ENCODE measurements at places on chromosomes 16 and 17. TPM values are rescaled to one million over a fixed set of nuclear protein-coding genes. Genes with fewer than 3 reads are reported as not detected.

DNA sequence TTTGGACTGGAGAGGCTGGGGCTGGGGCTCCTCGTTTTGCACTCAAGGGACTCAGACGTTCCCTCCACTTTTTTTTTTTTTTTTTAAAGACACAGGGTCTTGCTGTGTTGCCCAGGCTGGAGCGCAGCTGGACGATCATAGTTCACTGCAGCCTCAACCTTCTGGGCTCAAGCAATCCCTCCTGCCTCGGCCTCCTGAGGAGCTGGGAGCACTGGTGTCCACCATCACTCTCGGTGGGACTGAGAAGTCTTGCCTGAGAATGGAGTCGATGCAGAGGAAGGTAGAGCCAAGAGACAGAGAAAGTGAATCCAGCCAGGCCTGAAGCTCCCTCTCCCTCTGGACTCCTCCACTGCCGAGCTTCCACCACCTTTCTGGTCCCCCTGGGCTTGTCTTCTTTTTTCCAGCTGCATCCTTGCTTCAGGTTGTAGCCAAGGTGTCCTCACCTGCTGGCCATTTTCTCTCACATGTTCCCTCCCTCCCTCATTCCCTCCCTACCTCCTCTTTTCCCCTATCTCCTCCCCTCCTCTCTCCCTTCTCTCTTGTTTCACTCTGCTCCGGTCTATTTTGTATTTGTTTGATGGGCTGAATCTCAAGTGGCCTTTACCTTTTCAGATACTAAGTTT is 233.8 kb downstream of the SNX29 start:
- no peak for DNase-seq

- DNase-seq: no peak
Measured at GRCh38 chr17:80781807-80782277, 209.8 kb upstream of the CHMP6 start.

DNA sequence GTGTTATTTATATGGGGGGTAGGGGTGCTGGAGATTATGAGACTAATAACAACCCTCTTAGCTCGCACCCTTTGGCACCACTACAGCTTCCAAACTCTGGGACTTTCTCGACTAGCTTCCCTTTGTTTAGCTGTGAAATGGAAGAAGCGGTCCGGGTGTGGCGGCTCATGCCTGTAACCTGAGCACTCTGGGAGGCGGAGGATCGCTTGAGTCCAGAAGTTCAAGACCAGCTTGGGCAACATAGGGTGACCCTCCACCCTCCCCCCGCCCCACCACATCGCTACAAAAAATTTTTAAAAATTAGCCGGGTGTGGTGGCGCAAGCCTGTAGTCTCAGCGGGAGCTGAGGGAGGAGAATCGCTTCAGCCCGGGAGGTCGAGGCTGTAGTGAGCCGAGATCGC is 814 bp upstream of the CDH3 start:
- DNase-seq: no peak

DNA sequence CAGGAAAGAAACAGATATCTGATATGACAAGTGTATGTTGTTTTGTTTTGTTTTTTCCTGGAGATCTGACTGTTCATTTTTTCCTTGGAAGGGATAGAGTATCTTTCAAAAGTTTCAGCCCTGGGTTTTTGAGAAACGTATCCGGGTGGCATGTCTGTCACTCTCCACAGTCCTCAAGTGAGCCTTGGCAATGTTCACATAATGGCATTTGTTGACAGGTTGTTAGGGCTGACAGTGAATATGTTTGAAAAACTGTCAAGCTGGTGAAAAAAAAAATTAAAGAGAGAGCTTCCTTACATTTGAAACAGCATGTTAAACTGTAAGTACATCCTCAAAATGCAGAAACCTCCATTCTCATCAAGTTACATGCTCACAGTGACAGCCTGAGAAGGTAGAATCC is 113.0 kb upstream of the DYNLRB2 start:
- DNase-seq: no peak

GRCh38 chr17:66383333-66383732 is 80.9 kb downstream of the PRKCA start:
- no peak for DNase-seq

The DOC2A gene
- polyA plus RNA-seq: 2.1 TPM
